Ecto neural progenitor cell (in vitro differentiated cells): ENCODE measurements at places on chromosomes 3 and 15.

GRCh38 chr15:41169781-41170180 lies 53.7 kb upstream of the INO80 start:
- no peak for DNase-seq

DNA sequence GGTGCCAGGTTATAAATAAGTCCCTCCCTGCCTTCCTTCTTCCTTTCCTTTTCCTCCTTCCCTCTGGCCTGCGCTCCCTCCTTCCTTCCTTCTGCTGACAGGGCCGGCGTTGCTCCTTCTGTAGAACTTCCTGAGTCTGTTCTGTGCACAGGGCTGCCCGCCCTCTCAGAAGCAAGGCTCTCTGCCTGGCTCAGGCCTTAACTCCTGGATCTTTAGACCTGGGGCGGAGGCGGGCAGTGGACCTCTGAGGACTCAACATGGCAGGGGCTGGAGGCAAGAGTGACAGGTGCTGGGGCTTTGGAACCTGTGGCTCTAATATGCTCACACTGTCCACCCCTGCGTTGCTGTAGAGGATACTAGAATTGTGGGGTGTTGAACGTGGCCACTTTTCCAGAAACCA lies 86.4 kb upstream of the SEC13 start:
- DNase-seq, result no peak

GRCh38 chr3:139309880-139310279 lies 33.9 kb upstream of the MRPS22 start:
- DNase-seq, result no peak

DNA sequence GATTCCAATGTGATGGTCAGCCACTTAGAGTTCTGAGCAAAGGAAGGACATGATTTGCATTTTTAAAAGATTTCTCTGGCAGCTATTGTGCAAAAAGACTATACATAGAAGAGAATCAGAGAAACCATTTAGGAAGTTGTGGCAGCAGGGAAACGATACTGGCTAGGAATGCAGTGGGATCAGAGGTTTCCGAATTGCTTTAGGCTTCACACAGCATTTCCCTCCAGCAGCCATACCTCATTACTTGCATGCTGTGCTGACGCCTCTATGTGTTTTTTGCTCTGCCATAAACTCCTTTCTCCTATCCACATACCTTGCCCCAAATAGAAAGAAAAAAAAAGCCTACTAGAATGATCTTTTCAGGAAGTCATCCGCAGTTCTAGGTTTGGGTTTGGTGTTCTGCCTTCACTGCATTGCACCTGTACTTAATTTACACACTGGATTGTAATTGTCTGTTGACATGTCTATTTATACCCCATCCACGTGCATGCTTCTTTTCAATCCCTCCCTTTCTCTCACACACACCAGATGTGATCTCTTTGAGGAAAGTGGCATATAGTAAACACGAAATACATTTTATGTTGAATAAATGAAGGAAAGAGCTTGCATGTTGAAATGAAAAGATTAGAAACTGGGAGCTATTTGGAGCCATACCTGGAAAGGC lies 860.3 kb upstream of the SEMA6D start:
- DNase-seq, result no peak

- DNase-seq, result no peak
Measured at GRCh38 chr15:30969724-30970123, 21.7 kb downstream of the MTMR10 start.

GRCh38 chr15:65743637-65744252 lies 48.3 kb downstream of the DENND4A start:
- DNase-seq, result no peak

DNA sequence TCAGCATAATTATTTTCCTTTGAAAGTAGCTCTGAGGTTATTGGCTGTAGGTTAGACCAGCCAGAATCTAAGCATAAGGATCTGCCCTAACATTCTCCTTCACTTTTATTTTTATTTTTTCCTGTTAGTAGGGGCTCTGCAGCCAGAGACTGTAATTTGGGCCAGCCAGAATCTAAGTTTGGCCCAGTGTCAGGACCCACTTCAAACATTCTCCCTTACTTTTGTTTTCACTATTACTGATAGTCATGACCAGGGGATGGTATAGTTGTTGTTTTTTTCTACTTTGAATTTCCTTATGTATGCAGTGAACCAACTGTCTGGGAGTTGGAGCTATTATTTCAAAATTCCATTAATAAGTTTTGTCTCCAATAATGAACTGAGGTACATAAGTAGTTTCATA lies 121.0 kb upstream of the MBNL1 start:
- no peak for DNase-seq

DNA sequence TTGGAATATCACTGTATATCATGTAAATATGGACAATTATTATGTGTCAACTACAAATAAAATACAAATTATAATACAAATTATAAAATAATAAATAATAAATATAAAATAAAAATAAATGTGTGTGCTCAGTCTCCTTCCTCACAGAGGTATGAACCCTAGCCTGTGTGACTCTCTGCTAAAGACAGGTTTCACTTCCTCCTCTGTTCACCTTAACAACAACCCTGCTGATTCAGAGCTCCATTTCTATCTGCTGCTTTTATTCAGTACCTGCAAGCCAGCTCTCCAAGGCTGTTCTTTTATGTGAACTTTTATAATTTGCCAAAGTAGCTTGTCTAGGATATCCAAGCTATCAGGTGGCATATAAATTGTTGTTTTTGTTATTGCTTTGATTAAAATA lies 610.7 kb upstream of the GRM7 start:
- DNase-seq, result no peak

- no peak for DNase-seq
Measured at GRCh38 chr15:89851673-89852341, 37.2 kb upstream of the ANPEP start.

- DNase-seq, result peak; percentile 18
Measured at GRCh38 chr3:50288387-50289007, 3.7 kb downstream of the IFRD2 start.

DNA sequence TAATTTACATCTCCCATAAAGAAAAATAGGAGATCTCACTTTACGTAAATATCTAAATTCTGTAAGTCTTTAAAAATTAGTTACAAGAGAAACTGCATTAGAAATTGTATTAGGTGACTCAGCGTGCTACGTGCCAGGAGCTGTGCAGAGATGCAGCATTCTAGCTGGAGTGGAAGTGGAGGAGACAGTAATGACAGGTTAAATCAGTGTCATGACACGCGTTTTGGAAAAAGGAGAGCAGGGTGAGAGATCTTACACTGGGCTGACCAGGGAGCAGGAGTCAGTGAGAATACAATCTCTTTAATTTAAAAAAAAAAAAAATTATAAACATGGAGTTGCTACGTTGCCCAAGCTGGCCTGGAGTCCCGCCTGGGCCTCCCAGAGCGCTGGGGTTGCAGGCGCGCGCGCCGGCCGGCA lies 635 bp downstream of the TUBGCP5 start:
- DNase-seq, result no peak

- DNase-seq, result no peak
Measured at GRCh38 chr3:187044206-187044605, 95.1 kb downstream of the RPL39L start.

GRCh38 chr15:68646156-68646555 lies 67.4 kb downstream of the CORO2B start:
- no peak for DNase-seq

DNA sequence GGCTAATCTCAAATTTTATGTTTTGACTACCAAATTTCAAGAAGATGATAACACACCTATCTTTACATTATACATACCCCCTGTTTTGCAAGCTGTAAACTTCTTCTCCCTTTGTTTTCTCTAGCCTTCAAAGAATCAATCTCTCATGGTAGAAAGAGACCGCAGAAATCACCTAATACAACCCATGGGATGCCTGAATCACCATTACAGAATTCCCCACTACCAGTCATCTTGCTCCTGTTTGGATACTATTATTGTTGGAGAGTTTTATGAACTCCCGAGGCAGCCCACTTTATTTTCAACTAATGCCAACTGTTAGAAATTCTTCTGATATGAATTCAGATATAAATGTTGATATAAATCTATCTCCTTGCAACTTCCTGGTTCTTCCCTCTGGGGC lies 110.9 kb downstream of the FRMD5 start:
- DNase-seq, result no peak

DNA sequence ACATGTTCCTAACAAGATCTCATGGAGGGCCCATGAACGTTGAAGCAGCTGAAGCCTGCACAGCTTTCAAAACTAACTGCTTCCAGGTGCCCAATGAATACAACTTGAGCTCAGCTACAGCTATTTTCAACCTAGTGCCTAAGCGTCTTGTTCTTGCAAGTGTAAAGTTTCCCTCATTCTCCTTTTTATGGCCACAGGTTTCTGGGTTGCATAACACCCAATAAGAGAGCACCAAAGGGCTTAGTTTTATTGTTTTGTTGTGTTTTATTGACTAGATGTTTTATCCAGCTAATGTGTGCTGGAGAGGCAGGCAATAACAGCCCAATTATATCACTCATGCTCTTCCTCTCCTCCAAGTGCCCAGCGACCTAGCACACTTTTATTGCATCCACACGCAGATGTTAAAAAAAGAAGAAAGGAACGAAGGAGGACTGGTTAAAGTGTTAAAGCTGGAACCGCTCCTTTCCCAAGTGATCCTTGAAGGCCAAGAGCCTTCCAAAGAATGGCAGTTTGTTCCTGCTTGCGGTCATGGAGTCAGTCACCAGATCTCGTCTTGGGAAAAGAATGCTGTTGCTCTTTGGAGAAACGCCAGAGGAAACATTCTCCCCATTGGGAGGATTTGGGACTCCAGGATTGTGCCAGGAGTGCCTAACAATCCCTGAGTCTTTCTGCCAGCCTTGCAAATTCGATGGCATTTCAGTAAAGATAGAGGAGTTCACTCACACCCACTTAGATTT lies 156.9 kb downstream of the MEX3B start:
- no peak for DNase-seq

DNA sequence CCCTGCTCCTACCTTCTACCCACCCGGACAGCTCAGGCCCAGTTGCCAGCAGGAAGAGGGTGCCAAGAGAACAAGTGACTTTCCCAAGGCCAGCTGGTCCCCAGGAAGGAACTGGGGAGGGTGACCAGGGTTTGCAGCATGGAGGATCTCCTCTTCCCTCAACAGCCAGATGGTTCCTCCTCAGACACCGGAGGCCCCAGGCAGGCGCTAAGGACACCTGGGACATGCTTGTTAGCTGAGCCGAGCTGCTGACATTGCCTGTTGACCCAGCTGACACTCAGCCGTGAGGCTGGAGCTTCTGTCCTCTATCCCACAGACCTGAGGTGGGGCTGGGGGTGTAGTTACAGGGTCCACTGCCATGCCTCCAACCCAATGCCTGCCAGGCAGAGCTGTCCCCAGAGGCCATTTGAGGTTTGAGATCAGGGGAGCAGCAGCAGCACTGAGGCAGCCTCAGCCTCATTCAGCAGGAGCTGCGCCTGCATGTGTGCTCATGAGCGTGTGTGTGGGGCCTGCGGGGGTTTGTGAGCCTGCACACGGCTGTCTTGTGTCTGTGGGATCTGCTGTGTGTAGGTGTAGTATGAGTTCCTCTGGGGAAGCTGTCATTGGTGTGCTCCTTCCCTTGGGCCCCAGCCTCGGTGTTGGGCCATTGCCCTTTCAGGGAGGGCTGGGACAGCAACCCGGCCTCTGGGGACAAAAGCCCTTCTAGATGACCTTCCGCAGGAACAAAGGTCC lies 7.1 kb downstream of the CPLX3 start:
- DNase-seq, result no peak

GRCh38 chr15:35173444-35174118 lies 88.5 kb upstream of the NANOGP8 start:
- no peak for DNase-seq

- DNase-seq, result no peak
Measured at GRCh38 chr15:22884344-22884743, 45.9 kb downstream of the NIPA2 start.

DNA sequence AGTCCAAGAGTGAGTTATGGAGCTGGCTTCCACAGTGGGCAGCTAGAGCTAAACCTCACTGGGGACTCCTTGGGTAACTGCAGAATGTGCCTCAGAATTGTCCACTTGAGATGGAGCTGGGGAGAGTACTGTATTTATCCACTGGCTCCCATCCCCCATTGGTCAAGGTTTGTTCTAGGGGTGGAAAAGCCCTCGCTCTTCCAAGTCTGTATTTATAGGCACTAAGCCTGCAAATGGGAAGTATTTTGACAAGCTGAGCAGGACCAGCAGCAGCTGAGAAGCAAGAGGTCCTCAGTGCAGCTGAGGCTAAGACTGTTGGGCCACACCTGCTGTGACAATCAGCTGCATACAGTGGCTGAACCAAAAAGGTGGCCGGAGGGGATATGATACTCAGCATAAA lies 5.8 kb downstream of the USP13 start:
- no peak for DNase-seq

DNA sequence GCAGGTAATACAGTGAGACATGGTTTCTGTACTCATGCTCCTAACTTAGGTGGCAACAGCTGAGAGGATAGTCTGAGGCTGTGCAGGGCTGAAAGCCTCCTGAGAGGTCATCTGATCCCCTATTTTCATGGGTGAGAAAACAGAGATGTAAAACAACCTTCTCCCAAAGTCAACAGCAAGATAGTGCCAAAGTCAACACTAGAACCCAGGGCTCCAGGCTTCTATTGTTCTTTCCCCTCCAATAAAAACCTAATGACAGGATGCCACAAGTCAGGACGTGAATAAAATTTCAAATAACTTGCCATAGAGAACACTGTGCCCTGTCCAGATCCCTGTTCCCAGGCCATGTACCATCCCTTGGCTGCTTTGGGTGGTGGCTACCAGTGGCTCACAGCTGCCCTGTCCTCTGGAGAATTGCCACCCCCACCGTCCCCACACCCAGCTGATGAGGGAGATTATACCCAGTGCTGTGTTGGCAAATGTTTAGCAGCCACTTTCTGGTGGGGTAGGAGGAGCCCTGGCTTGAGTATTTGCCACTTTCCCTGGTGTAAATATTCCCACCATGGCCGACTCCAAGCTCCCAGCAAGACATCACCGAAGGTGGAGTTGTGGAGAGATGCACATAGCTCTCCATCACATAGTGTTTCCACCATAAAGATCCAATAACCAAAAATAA lies 54.8 kb downstream of the SRGAP3 start:
- DNase-seq, result no peak

GRCh38 chr3:46135475-46135874 lies 72.6 kb downstream of the CCR1 start:
- DNase-seq, result no peak

GRCh38 chr15:78712797-78713515 lies 71.9 kb upstream of the CHRNB4 start:
- DNase-seq, result no peak

GRCh38 chr3:119769394-119770149 lies 12.3 kb upstream of the NR1I2 start:
- no peak for DNase-seq
